ENCODE measurements at places on chromosomes 11 and 22. TPM values are rescaled to one million over a fixed set of nuclear protein-coding genes. Genes with fewer than 3 reads are reported as not detected.

GRCh38 chr11:118156531-118157185 is 4.0 kb upstream of the SCN4B start:
- DNase-seq: no peak

DNA sequence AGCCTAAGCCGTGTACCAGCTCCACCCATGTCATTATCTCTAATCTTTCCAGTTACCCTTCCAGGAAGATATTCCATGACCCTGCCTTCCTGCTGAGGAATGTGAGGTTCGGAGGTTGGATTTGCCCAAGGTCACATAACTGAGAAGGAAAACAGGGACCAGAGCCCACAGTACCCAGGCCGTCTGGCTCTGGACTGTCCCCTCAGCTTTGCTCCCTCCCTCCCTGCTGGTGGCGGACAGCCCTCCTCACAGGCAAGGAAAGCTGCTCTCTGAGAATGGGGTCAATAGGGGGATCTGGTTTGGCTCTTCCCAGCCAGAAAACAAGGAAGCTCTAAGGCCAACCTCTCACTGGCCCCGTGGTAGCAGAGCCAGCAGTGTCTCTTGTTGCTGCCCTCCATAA is 63.3 kb downstream of the SYN3 start:
- DNase-seq: peak; percentile 23

The ASPHD2 gene
- total RNA-seq: 3.2 TPM

The RIMBP3C gene
- total RNA-seq: 0.49 TPM

DNA sequence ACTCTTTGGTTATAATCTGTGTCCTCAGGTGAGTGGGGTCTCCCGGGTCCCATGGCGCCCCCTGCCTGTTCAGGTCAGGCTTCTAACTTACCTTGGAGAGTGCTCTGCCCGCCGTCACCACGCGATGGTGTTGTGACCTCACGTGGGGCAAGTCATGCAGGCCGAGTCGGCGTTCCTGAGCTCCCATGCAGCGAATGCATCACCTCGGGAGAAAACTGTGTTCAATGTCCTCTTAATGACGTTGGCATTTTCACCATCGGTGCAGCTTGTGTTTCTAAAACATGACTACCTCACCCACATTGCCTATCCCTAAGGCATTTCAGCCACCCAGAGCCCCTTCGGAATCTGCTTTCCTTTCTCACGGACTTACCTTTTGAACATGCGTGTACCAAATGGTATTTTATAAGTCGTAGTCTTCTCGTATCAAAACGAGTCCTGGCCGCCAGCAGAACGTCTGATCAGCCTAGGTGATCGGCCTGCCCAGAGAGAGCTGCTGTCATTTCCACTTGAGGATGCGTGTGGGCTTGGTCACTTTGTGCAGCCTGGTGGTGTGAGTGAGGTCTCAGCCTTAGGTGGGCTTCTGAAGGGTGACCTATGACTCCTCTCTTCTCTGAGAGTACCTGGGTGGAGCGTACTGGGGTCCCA is 64.8 kb downstream of the TBC1D22A start:
- no peak for DNase-seq

The FBXO7 gene
- 114 TPM for total RNA-seq

All from G401 (cell line).